ENCODE measurements at places on chromosomes 16 and 17. TPM values are rescaled to one million over a fixed set of nuclear protein-coding genes. Genes with fewer than 3 reads are reported as not detected.

DNA sequence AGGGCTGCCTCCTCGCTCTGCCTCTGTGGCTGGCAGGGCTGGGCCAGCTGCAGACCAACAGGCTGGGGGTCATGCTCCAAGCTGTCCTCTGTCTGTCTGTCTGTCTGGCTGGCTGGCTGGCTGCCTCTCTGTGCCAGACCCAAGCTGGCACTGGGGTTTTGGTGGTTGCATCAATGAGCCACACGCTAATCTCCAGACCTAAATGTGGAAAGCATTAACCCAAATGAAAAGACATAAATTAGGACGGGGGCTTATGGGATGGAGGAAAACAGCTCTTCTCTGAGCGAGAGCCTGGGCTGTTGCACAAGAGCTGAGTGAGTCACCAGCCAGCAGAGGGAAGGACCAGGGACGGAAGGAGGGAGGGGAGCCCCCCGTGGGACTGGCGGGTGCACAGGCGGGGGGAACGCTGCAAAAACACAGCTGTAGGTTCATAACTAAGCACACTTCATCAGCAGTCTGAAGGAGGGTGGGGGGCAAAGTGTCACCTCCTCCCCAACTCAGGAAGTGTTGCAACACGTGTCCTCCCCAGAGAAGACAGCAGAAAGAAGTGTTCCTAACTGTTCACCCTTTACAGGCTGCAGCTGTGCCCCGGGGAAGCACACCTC, 83.4 kb downstream of the GAS7 start:
- peak; percentile 95 for DNase-seq

The ALOXE3 gene
- polyA plus RNA-seq, result 0.04 TPM

DNA sequence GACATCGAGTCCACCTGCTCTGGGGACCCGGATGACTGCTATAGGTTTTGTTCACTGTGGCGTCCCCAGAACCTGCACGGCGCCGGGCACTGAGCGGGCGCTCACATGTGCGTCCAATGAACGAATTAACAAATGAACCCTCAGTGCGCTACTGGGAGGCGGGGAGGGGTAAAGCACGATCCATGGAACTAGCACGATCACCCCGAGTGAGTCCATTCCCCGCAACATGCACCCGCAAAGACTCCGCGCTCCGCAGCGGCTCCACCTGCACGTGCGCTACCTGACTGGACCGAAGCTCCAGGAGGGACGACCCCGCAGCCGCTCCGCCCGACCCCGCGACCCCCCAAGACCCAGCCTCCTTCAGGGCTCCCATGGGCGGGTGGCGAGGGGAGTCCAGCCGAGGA, 491 bp downstream of the TRAP1 start:
- DNase-seq, result no peak

GRCh38 chr16:85900027-85900792, 1.2 kb downstream of the IRF8 start:
- no peak for DNase-seq

- DNase-seq, result no peak
Observed at GRCh38 chr16:22400900-22401299, 26.5 kb upstream of the CDR2 start.

DNA sequence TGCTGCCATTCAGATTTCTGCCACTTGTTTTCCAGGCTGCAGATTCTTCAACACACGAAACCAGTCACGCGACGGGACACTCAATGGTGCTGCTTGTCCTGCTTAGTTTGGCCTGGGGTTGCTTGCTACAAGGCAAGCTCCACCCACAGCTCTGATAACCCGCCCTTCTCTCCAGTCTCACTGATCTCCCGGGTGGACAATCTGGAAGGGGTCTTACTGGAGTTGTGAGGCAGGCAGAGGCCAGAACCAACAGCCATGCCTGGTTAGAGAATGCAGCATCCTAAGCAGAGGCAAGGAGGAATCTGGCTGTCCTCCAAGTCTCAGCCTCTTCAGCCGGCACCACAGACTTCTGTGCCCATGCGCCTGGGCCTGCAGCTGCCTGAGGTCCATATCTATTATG, 119.1 kb downstream of the KCNJ12 start:
- DNase-seq, result no peak
